ENCODE measurements at places on chromosomes 11 and 22. TPM values are rescaled to one million over a fixed set of nuclear protein-coding genes. Genes with fewer than 3 reads are reported as not detected.

The FAM83F gene
- total RNA-seq: 31.8 TPM

The BIK gene
- 23.5 TPM for total RNA-seq

The SHISA8 gene
- total RNA-seq: not detected

The RAB38 gene
- total RNA-seq: 3.7 TPM

The CPT1A gene
- total RNA-seq: 130 TPM

The SUSD2 gene
- total RNA-seq: 67.7 TPM

The PHLDA2 gene
- 8.2 TPM for total RNA-seq

The TSPAN18 gene
- 5.2 TPM for total RNA-seq

The LRRC10B gene
- 0.60 TPM for total RNA-seq

The APOA4 gene
- not detected for total RNA-seq

The JHY gene
- 4.4 TPM for total RNA-seq

The DDI1 gene
- not detected for total RNA-seq

The RASD2 gene
- total RNA-seq: 8.5 TPM

The MPZL2 gene
- total RNA-seq: 59.5 TPM

The OR5B21 gene
- not detected for total RNA-seq

The TSPO gene
- total RNA-seq: 307 TPM

- DNase-seq: peak; percentile 88
Measured at GRCh38 chr11:76799066-76799804, 16.1 kb downstream of the TSKU start.

DNA sequence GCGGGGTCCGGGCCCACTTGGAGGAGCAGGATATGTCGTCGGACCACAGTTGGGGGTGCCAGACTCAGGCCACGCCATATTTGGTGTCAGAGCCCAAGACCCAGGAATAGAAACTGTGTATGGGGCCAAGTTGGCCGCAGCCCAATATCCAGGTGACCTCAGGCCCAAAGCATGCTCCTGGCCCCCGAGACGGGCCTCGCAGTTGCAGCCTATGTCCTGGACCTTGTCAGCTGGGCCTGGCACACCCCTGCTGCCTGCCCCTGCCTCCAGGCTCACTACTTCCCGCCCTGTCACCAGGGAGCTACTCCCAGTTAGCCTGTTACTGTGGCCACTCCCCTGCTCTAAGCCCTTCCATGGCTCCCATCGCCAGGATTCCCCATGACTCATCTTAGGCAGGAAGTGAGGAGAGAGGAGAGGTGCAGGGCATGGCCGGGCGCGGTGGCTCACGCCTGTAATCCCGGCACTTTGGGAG is 23.1 kb downstream of the A4GALT start:
- peak; percentile 72 for DNase-seq

DNA sequence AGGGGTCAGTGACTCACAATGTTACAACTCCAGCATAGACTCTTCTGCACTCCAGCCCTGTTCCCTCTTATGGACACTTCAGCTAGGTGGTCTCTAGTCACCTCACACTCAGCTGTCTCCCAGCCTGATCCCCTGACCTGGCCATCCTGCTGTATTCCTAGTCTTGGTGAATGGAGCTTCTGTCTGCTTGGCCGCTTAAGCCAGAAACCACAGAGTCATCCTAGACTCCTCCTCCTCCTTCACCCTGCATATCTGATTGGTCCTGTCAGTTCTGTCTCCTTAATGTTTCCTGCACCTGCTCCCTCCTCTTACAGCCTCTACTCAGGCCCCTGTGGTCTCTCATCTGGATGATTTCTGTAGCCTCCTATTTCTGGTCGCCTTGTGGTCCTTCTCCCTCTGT is 144.9 kb downstream of the HIPK3 start:
- DNase-seq: no peak

- DNase-seq: no peak
Measured at GRCh38 chr11:46661836-46662235, 38.6 kb downstream of the ARHGAP1 start.

GRCh38 chr11:129190087-129190486 is 2.0 kb downstream of the ARHGAP32 start:
- peak; percentile 13 for DNase-seq

DNA sequence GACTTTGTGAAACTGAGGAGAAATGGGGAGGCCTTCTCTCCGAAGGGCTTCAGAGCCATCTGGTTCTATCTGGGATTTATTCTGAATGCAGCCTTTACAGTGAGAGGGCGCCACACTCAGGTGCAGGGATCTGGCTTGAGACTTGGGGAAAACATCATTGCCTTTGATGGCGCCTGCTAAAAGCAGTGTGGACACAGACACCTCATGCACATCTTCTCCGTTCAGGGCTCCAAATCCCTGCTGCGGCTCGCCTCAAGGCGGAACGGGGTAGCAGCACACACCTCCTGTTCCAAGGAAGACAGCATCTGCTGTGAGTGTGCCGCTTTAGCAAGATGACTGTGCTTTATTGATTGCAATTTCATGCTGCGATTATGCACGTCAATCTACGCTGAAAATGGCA is 37.1 kb upstream of the OLFML1 start:
- DNase-seq: no peak

- no peak for DNase-seq
Measured at GRCh38 chr22:49063545-49063890, 764.2 kb downstream of the BRD1 start.

GRCh38 chr11:75516886-75517285 is 8.9 kb downstream of the GDPD5 start:
- DNase-seq: no peak

GRCh38 chr11:2428322-2428795 is 16.0 kb downstream of the TRPM5 start:
- DNase-seq: peak; percentile 88

DNA sequence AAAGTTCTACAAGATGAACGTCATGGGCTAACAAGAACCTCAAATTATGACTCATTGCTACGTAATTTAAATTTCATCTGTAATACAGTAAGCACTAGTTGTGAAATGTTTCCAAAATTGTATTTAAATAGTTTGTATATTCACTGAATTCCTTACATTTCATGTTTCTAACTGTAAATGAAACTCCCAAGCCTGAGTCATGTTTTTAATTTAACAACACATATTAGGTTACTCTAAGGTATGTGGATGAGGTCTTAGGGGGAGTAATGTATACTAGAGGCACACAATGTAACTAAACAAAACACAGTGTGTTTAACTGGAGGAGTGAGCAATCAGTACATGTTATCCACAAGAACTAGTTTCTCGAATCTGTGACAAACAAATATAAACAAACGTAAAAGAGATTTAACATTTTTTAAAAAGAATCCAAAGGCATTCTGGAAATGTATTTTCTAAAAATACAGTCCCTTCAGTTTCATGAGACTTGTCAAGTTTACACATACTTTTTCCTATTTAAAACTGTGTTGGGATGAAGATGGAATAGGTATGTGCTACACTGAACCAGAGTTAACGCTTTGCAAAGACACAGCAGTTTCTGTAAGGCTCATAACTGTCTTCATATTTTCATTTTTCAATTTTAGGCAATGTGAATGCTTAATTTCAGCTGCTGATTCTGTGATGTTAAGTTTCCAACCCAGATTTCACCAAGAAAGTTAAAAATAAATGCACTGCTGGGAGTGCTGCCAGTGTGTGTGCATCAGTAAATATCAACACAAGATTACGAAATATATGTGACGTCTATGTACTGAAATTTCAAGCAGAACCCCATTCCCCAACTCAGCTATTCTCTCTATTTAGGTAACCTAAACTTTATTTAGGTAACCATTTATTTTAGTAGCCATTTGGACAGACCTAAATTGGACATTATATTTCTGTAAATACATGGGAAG is 52.6 kb downstream of the PITPNB start:
- DNase-seq: no peak

DNA sequence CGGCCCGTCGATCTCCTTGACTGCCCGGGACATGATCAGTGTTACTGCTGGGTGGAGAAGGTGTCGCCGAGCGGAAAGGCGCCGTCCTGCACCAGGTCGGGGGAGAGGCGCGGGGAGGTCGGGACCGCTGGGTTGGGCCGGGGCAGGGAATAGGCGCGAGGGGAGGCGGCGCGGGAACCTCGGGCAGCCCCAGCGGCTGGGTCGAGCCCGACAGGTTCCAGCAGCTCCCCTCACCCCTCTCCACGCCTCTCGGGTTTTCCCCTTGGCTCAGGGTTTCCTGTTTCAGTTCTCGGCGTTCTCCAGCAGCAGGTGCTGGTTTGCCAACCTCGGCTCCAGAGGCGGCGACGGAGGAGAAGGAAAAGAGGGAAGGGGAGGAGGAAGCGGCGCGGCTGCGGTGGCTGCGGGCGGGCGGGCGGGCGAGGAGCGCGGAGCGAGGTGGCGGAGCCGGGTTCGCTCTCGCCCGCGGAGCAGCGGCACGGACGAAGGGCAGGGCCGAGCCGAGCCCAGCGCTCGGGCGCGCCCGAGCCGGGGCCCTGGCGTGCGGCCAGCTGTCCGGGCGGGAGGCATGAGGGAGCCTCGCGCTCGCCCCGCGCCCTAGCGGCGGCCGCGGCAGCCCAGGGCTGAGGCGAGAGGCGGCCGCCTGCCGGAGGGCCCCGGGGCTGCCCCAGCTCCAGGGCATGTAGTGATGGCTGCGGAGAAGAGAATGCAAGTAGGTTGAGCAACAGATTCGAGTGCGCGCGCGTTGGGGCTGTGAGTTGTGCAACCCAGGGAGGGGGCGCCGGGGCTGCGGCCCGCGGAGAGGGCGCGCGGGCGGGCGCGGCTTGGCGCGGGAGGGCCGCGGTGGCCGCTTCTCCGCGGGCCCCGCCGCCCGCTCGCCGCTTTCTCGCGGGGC is at the start of gene ZC3H12C:
Gene ZC3H12C (plus strand): TSS at position 878 of the 892 bp plus-strand sequence. CDS start 20 bp downstream, outside the sequence.
- peak; percentile 89 for DNase-seq

- DNase-seq: no peak
Measured at GRCh38 chr22:33302549-33302948, 244.4 kb upstream of the SYN3 start.

GRCh38 chr22:38567531-38568285 is 2.3 kb downstream of the DMC1 start:
- DNase-seq: no peak

GRCh38 chr11:111542606-111543275 is 2.2 kb downstream of the LAYN start:
- no peak for DNase-seq

GRCh38 chr22:45468872-45469271 is 33.8 kb upstream of the FBLN1 start:
- DNase-seq: no peak

- no peak for DNase-seq
Measured at GRCh38 chr11:34960277-34960676, 43.9 kb downstream of the PDHX start.

DNA sequence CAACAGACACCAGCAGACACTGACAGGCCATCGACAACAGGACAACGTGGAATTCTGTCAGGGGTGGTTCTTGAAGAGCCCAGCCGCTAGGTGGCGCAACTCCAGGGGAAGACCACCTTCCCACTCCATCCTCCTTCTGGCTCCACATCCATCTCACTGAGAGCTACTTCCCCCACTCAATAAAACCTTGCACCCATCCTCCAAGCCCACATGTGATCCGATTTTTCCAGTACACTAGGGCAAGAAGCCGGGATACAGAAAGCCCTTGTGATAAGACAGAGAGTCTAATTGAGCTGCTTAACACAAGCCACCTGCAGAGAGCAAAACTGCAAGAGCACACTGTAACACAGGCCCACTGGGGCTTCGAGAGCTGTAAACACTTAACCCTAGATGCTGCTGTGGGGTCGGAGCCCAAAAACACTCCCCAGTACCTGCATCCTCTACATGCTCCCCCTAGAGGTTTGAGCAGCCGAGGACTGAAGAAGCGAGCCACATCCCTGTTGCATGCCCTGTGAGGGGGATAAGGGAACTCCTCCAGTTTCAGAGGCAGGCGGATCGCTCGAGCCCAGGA is 11.5 kb upstream of the RAB39A start:
- DNase-seq: peak; percentile 28

DNA sequence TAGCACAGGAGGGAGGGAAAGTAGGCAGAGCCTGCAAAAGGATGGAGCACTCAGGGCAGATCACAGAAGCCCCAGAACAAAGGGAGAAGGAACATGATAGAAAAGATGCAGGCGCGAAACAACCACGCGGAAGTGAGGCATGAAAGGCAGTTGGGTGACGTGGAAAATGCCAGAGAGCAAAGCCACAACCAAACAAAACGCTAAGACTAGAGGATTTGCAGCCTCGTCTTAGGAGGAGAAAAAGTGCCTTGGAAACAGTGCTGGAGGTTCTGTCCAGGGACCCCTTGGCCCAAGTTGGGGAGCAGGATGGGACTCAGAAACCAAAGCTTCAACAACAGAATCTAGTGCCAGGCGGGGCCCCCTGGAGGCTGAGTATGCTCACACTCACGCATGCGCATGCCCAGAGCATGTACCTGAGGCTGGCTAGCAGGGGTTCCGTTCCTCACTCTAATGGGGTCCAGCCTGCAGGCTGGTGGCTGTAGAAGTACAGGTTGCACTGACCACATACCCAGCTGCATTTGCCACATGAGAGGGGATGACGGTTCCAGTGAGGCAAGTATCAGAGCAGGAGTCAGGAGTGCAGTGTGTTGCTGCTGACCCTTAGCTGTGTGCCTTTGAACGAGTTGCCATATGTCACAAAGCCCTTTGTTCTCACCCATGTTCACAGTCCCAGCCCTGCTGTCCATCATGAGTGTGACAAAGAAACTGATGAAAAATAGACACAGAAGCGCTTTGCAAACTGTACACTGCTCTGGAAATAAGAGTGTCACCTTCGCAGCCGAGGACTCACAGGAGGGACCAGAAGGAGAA is 568.6 kb upstream of the CADM1 start:
- no peak for DNase-seq

DNA sequence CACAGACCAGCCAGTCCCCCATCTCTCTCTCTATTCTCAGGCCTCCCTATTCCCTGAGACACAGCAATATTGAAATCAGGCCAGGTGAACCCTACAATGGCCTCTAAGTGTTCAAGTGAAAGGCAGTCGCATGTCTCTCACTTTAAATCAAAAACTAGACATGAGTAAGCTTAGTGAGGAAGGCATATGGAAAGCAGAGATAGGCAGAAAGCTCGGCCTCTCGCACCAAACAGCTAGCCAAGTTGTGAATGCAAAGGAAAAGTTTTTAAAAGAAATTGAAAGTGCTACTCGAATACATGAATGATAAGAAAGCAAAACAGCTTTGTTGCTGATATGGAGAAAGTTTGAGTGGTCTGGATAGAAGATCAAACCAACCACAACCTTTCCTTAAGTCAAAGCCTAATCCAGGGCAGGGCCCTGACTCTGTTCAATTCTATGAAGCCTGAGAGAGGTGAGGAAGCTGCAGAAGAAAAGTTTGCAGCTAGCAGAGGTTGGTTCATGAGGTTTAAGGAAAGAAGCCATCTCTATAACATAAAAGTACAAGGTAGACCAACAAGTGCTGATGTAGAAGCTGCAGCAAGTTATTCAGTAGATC is 19.8 kb upstream of the MPZL2 start:
- no peak for DNase-seq

DNA sequence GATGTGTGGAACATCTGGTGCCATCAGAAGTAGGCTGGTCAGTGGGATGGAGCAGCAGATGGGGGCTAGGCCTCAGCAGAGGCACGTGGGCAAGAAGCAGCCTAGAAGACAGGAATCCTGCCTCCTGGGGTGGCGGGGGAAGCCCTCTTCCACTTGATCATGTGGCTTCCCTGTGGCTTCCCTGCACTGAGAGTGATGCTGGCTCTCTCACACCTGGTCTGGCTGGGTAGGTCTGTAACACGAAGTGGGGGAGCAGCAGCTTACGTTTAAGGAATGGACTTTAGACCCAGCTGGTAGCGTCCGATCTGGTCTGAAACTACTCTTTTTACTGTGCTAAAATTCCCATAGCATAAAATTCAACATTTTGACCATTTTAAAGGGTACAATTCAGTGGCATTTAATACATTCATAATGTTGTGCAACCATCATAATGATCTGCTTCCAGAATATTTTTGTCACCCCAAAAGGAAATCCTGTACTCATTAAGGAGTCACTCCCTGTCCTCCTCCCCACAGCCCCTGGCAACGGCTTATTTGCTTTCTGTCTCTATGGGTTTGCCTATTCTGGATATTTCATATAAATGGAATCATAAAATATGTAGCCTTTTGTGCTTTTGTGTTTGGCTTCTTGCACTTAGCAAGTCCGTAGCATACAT is 21.7 kb downstream of the PTPN5 start:
- DNase-seq: peak; percentile 52

GRCh38 chr11:69923641-69924307 is 104.6 kb upstream of the FGF3 start:
- no peak for DNase-seq

Data from transverse colon (tissue), 4 donors.